ENCODE measurements at places on chromosomes 2 and 18.

- no peak for DNase-seq
These were observed 65.4 kb downstream of the RIF1 start for GRCh38 chr2:151475071-151475470.

GRCh38 chr2:151338115-151338514 lies 19.3 kb upstream of the TNFAIP6 start:
- no peak for DNase-seq

DNA sequence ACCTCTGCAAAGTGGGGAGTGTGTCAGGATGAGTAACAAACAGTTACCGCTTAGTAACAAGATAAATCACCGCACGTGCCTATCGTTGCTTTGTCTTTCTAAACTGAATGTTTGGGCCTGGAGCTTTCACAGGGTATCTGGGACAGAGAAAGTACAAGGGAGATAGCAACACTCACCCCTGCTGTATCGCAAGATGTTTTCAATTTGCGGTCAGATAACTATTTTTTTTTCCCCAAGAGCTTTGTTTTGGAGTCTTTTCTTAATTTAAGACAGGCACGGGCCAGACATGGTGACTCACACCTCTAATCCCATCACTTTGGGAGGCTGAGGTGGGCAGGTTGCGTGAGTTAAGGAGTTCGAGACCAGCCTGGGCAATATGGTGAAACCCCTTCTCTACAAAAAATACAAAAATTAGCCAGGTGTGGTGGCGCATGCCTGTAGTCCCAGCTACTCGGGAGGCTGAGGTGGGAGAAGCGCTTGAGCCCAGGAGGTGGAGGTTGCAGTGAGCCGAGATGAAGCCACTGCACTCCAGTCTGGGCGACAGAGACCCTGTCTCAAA lies 146.6 kb downstream of the GBX2 start:
- no peak for DNase-seq

DNA sequence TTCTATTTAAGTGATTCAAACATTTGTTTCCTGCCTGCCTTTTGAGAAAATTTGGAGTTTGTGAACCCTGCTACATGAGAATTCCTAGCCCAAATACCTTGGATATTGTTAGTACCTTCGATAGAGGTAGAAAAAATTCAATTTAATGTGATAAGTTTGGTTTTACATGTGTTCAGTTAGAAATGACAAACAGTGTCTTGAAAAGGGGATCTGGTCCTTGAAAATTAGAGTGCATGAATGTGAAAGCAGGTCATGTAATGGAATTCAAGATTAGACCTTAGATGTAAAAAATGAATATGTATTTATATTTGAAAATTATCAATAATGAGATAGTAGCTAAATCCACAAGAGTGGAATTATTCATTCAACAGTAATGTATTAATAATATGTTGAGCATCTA lies 70.5 kb downstream of the PIK3C3 start:
- no peak for DNase-seq

DNA sequence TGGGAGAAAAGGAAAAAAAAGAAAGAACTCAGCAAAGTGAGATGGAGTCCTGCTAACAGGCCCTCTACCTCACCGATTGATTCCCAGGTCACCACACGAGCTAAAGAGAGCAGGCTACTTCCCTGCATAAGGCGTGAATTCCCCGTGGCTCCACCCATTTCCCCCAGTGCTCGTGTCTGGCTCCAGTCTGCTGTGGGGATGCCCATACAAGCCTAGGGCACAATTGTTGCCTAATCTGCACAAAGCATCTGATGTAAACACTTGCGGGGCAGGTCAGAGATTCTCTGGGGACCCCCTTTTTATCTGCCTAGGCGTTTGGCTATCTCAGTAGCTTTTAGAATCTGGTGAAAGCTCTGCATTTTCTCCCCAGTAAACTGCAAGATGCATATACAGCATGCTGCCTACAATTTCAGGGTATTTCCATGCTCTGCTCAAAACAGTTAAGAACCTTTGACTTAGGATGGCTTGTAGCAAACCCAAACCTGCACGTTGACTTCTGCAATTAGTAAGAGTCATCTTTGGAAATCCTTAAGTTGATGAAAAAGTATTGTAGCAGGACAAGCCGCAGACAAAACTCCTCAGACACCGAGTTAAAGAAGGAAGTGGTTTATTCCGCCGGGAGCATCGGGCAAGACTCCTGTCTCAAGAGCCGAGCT lies 34.8 kb downstream of the MYO3B start:
- DNase-seq: no peak

- DNase-seq: no peak
These were observed 37.4 kb downstream of the PNO1 start for GRCh38 chr2:68195096-68195495.

DNA sequence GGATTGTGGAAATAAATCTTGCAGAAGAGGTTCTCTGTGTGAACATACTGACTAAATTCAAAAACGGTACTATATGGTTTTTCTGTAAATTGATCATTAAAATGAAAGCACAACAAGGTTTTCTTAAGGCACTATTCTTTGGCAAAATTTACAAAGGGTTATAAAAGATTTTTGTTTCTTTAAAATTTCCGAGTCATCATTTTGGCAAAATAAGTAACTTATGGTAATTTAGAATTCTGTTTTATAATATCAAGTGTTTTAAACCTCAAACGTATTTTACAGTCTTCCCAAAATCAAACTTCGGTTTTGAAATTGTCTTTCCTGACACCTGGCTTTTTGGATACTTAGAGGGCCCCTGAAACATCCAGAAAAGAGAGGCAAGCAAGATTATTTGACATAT lies 101.9 kb upstream of the TFPI start:
- no peak for DNase-seq

DNA sequence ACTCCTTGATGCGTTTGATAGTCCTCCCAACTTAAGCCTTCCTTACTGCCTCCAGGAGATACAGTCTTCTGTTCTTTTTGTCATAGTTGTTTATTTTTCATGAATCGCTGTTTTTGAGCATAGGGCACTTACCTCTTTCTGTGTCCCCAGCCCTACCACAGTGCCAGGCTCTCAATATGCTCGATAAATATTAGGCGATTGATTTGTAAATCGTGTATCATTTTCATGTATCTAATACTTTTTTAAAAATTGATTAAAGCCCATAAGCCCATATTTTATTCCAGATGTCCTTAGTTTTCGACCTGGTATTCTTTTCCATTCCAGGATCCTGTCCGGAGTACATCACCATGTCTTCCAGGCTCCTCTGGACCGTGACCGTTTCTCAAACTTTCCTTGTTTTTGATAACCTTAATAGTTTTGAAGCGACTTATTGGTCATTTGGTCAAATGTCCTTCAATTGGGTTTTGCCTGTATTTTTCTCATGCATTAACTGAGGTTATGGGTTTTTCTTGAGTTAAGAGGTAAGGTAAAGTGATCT lies 444 bp upstream of the MMADHC start:
- no peak for DNase-seq

DNA sequence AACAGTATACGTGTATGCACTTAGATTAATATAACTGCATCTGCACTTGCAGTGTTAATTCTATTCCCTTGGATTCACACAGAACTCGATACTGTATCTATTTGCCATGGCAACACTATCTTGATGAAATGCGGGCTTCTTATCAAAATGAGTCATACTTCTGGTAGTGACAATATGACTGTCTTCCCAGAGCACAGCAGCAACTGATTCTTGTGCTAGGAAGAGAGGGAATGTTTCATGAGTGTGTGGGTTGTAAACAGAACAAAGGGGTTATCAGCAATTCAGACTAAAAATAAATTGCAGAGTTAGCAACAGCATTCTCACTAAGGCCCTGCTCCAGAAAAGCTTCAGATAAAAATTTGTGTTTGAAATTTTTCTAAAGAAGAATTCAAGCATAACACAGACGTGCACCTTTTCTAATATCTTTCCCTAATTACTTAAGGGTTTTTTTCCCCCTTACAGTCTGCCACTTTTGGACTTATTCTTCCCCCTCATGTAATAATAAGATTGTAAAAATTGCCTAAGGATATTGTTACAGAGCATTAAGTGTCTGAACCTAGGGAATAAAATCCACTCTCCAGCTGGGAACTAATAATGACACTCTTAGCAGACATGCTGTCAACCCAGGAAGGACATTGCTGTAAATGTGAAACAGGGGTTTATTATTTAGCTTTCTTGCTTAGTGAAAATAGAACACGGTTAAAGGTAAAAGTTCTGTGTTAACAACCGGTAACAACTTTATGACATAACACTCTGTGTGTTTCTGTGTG lies 99.9 kb upstream of the SLC38A11 start:
- no peak for DNase-seq

- DNase-seq: no peak
These were observed 126.1 kb upstream of the CTAGE1 start for GRCh38 chr18:22543769-22544168.

DNA sequence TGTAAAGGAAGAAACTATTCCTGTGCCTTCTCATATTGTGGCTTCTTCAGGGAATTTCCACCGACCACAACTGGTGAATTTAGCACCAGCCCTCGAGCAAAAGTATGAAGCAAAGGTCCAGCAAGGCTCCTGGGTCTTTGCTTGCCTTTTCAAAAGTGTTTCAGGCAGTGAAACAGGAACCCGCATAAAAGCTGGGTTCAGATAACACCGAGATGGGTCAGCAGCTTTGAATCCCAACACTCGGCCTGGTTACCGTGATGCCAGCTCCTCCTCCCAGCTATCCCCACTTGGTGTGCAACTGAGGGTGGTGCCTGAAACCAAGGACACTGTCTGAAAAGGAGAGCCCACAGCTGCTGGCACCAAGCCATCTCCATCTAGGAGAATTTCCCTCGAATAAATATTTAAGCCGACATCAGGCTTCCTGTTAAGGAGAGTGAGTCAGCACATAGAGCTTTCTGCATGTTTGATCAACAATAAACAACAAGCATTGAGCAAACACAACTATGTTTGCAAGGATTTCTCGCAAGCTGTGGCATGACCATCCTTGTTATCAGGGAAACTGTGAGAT lies 69.5 kb downstream of the ANTXR1 start:
- DNase-seq: no peak

- DNase-seq: peak; percentile 91
These were observed at the start of gene SLC19A3 for GRCh38 chr2:227717687-227718567. Gene SLC19A3, minus strand, starts transcription at chr2:227718028. Its CDS starts 15,710 bp downstream, at chr2:227702318.

DNA sequence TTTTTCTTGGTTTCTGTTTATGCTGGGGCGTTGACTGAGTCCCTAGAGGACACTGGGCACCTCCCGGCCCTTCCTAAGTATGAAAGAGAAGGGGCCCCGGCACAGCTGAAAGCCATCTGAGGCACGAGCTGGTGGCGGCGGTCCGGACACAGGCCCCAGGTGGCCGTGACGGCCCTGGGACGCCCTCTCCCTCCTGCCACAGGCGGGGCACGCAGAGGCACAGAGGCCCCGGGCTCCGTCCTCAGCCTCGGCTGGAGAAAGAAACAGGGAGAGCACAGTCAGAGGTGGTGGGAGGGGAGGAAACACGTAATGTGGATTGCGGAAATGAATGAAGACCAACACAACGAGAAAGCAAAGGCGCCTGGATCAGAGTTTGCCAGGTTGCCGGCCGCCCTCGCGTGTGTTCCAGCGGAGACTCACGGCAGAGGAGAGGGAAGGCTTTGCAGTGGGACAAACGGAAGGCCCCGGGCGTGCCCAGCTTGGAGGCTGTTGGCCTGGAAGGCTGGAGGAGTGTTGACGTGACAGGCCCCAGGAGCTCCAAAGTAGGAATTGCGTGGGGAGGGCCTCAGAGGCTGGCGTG lies 119.1 kb downstream of the PTGR3 start:
- no peak for DNase-seq

GRCh38 chr2:43481927-43482542 lies 113.8 kb downstream of the THADA start:
- no peak for DNase-seq

GRCh38 chr2:41445865-41446264 lies 602.0 kb upstream of the PKDCC start:
- no peak for DNase-seq

DNA sequence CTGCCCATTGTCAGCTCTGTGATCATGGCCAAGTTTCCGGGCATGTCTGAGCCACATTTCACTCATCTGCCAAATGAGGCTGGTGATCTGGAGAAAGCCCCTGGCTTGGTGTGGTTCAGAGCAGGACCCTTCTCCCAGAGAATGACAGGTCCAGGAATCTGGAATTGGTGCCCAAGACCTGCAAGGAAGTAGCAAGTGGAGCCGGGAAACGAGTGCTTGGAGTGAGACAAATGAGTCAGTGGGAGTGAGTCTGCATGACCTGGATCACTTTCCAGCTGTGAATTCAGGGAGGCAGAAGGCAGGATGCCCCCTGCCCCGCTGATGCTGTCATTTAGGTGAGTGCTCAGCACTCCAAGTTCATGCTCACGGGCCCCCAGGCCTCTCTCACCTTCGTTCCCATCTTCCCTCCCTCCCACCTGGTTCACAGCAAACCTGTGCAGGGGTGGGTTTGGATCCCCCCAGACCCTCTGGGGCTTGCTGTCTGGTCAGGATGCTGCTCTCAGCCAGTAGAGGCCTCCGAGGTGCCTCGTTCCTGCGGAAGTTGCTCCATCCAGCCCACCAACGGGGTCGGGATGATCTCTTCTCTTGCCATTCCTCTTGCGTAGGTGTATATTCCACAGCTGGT lies 104.4 kb downstream of the INHBB start:
- DNase-seq: no peak

GRCh38 chr2:53452957-53453748 lies 314.5 kb upstream of the CHAC2 start:
- DNase-seq: no peak

DNA sequence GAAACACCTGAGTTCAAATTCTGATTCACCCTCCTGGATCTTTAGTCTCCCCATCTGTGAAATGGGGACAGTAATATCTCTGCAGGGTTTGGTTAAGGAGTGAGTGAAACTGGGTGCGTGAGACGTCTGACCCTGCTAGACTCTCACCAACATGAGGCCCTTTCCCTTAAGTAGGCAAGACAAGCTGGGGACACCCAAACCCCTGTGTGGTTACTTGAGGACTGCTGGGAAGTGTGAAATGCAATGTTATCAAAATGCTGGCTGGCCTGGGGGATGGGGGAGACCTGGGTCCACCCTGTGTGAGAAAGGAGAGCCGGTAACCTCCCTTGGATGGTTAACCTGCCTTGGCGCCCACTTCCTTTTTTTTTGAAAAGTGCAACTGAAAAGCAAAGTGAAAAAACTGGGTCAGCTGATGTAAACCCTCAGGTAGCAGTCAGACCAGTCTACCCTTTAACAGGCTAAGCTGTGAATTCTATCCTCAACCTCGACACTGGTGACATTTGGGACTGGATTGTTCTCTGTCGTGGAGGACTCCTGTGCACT lies 82.3 kb downstream of the INPP5D start:
- DNase-seq: no peak

- no peak for DNase-seq
These were observed 25.4 kb downstream of the BOLL start for GRCh38 chr2:197759625-197760292.

GRCh38 chr18:1965541-1965940 lies 605.8 kb downstream of the METTL4 start:
- DNase-seq: no peak

DNA sequence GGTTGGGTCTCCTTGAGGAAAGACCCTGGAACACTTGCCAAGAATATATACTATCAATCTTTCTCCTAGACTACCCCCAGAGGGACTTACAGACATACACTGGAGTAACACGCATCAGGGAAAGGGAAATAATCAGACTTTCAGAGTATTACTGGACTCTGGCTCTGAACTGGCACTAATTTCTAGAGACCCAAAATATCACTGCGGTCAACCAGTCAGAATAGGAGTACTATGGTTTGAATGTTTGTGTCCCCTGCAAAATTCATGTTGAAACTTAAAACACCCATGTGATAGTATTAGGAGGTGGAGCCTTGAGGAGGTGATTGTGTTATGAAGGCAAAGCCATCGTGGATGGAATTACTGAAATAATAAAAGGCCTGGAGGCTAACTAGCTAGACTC lies 323.7 kb downstream of the EN1 start:
- DNase-seq: no peak

- no peak for DNase-seq
These were observed 45.8 kb downstream of the CYBRD1 start for GRCh38 chr2:171568089-171568488.

All from WTC11 (cell line).